Activated B cell treated with CpG ODN at 0.5 μM for 24 hours (primary cell): ENCODE measurements at places on chromosomes 2 and 18. TPM values are rescaled to one million over a fixed set of nuclear protein-coding genes. Genes with fewer than 3 reads are reported as not detected.

GRCh38 chr2:128793404-128793803 lies 474.7 kb upstream of the HS6ST1 start:
- H3K4me1 ChIP-seq: no peaks in the 10 kb centered on the region
- peaks cover 4% of the 10 kb centered on the region for H3K27me3 ChIP-seq
- no peak overlapping the region for H3K27ac ChIP-seq
- H3K36me3 ChIP-seq: no peaks in the 10 kb centered on the region
- no peak for DNase-seq

GRCh38 chr18:77129150-77129551 lies 3.4 kb downstream of the MBP start:
- H3K4me1 ChIP-seq: peaks cover 83% of the 10 kb centered on the region
- no peak for DNase-seq
- H3K27ac ChIP-seq: peak overlapping the region; percentile 87
- peak overlapping the region; percentile 44 for H3K4me3 ChIP-seq
- H3K36me3 ChIP-seq: peaks cover 36% of the 10 kb centered on the region

- H3K4me3 ChIP-seq: no peak overlapping the region
- no peaks in the 10 kb centered on the region for H3K4me1 ChIP-seq
- no peaks in the 10 kb centered on the region for H3K27me3 ChIP-seq
- DNase-seq: no peak
- H3K27ac ChIP-seq: no peak overlapping the region
These were observed 203.7 kb upstream of the DLGAP1 start for GRCh38 chr18:4658804-4659203.

PJVK gene
- 2.0 and 3.1 TPM in 2 replicates for total RNA-seq

GRCh38 chr2:9556121-9556743 lies 602 bp upstream of the ADAM17 start:
- peaks cover 50% of the 10 kb centered on the region for H3K4me1 ChIP-seq
- H3K36me3 ChIP-seq: peaks cover 18% of the 10 kb centered on the region
- DNase-seq: no peak
- H3K4me3 ChIP-seq: peak overlapping the region; percentile 96
- no peaks in the 10 kb centered on the region for H3K27me3 ChIP-seq

- no peaks in the 10 kb centered on the region for H3K36me3 ChIP-seq
- no peaks in the 10 kb centered on the region for H3K27me3 ChIP-seq
- DNase-seq: no peak
These were observed 138.8 kb downstream of the TRIB2 start for GRCh38 chr2:12855508-12855907.

DNA sequence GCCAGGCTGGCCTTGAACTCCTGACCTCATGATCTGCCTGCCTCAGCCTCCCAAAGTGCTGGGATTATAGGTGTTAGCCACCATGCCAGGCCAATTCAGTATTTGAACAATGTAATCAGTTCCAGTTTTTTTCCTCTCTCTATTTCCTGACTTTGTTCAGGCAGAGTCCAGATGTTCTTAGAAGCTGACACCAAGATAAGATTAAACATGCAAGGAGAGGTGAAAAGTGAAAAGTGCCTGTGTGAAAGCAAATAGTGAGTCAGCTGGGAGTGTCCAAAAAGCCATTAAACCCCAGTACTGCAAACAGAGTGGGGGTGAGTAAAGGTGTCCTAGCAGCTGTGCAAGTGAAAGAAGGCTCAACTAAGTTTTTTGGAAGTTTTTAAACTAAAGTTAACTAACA lies 231.5 kb downstream of the PTH2R start:
- no peaks in the 10 kb centered on the region for H3K27me3 ChIP-seq
- no peaks in the 10 kb centered on the region for H3K36me3 ChIP-seq
- DNase-seq: no peak
- H3K27ac ChIP-seq: no peak overlapping the region

DNA sequence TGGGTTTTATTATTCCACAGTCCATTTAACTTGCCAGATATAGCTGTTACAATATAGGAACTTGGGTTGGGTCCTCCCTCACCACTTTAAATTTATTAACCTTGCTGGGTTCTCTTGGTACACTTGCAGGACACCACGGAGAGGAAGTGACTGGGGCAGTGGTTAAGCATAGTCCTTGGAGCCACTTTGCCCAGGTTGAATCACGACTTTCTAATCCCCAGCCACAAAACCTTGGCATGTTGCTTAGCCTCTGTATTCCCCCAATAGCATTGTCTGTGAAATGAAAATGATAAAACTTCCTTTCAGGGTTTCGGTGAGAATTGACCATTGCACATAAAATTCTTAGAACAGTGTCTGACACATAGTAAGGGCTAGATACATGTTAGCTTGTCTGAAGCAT lies 221.2 kb downstream of the IRS1 start:
- no peak overlapping the region for H3K4me3 ChIP-seq
- H3K27me3 ChIP-seq: peaks cover 3% of the 10 kb centered on the region
- DNase-seq: no peak
- no peak overlapping the region for H3K27ac ChIP-seq
- H3K36me3 ChIP-seq: no peaks in the 10 kb centered on the region
- no peaks in the 10 kb centered on the region for H3K4me1 ChIP-seq

DNA sequence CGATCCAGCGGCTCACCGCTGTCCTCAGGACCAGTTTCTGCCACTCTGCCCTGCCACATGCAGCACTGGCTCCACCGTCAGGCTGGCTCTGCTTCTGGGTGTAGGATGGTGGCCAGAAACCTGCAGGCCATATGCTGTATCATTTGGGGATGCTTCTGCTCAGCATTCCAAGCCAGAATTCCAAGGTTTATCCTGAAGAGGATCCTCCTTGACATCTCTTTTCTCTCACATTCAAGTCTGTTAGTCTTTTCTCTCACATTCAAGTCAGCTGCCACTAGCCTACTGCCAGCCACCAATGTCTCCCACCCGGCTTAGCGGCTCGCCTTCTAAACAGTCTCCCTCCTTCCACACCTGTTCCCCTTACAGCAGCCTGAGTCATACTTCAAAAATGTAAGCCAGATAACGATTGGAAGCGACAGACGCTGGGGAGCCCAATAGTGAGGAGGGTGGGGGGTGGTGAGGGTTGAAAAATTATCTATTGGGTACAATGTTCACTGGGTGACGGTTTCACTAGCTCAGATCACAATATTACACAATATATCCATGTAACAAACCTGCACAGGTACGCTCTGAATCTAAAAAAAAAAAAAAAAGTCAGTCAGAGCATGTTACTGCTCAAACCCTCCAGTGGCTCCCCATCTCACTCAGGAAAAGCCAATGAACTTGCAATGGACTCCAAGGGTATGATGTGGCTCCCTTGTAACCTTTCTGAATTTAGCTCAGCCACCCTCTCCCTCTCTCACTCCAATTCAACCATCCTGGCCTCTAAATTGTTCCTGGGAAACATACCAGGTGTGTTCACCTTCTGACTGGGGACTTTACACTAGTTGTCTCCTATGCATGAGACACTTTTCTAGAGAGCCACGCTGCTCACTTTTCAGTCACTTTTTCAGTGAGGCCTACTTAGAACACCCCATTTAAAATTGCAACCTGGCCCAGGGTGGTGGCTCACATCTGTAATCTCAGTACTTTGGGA lies 38.8 kb upstream of the SP3 start:
- peaks cover 4% of the 10 kb centered on the region for H3K4me1 ChIP-seq
- no peaks in the 10 kb centered on the region for H3K36me3 ChIP-seq
- no peak for DNase-seq

- no peaks in the 10 kb centered on the region for H3K27me3 ChIP-seq
- no peaks in the 10 kb centered on the region for H3K36me3 ChIP-seq
- no peak for DNase-seq
These were observed 186.2 kb upstream of the REG3G start for GRCh38 chr2:78839259-78839658.

MOGAT1 gene
- total RNA-seq: not detected in 2 replicates

CTAGE1 gene
- total RNA-seq: not detected in 2 replicates

FAM124B gene
- 0.29 TPM in 1 of 2 replicates, not detected in the other for total RNA-seq

DNA sequence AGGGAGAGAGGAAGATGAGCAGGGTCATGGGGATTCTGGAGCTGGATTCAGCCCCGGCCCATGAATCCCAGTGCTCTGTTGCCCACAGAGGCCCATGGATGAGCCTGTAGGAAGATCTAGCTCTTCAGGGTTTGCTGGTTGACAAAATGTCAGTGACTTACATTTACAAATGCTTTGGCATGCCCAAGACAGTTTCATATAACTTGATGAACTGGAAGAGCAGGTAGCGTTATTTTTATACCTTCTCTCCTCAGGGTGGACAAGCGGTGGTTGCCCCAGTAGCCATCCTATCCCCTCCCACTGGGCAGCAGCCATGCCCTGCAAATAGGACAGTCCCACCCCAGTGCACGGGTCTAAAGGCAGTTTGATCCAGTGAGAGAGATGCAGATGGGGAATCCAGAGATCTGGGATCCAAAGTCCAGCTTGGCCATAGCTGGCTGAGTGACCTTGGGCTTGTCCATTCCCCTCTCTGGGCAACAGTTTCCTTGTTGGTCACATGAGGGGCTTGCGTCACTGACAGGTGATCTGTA lies 21.5 kb upstream of the KCNK3 start:
- H3K4me3 ChIP-seq: no peak overlapping the region
- H3K36me3 ChIP-seq: no peaks in the 10 kb centered on the region
- no peaks in the 10 kb centered on the region for H3K4me1 ChIP-seq

- no peak overlapping the region for H3K27ac ChIP-seq
- H3K4me3 ChIP-seq: no peak overlapping the region
- peaks cover 55% of the 10 kb centered on the region for H3K36me3 ChIP-seq
- peaks cover 4% of the 10 kb centered on the region for H3K4me1 ChIP-seq
These were observed 71.4 kb downstream of the OLA1 start for GRCh38 chr2:174176898-174177297.

GRCh38 chr2:206275312-206276055 lies 1.0 kb downstream of the ZDBF2 start:
- peak overlapping the region; percentile 84 for H3K4me3 ChIP-seq
- H3K4me1 ChIP-seq: peaks cover 18% of the 10 kb centered on the region
- DNase-seq: no peak
- peaks cover 41% of the 10 kb centered on the region for H3K27me3 ChIP-seq

- no peaks in the 10 kb centered on the region for H3K36me3 ChIP-seq
- H3K27ac ChIP-seq: peak within 1 kb of the TSS; percentile 14
- DNase-seq: peak; percentile 79
These were observed at the start of gene FZD7 for GRCh38 chr2:202033317-202034248. TSS of gene FZD7 (plus strand) at chr2:202033855. CDS start at chr2:202034648, 793 bp downstream.

POMC gene
- 3.2 and 4.4 TPM in 2 replicates for total RNA-seq

- peak; percentile 51 for DNase-seq
- H3K27me3 ChIP-seq: no peaks in the 10 kb centered on the region
- peak overlapping the region; percentile 85 for H3K27ac ChIP-seq
- peak overlapping the region; percentile 68 for H3K4me3 ChIP-seq
These were observed 5.8 kb downstream of the HDLBP start for GRCh38 chr2:241309684-241310117.

DNA sequence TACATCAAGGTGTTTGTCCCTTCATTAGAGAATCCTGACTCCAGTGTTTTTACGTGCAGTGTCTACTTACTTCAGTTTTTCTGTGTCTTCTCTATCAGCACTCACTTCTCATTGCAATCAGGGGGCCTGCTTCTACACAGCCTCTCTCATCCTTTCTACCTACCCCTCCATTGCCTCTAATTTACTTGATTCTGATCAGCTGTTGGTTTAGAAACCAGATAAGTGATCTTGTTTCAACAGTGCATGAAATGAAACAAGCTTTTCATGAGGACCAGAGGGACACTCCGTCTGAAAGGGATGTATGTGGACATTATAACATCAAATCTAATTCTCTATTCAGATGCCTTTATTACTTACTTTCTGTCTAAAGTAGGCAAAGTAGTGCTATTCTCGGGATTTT lies 136.9 kb downstream of the PRKCE start:
- H3K4me1 ChIP-seq: peaks cover 38% of the 10 kb centered on the region
- no peaks in the 10 kb centered on the region for H3K36me3 ChIP-seq
- H3K27me3 ChIP-seq: no peaks in the 10 kb centered on the region
- peak overlapping the region; percentile 63 for H3K27ac ChIP-seq
- no peak overlapping the region for H3K4me3 ChIP-seq

DNA sequence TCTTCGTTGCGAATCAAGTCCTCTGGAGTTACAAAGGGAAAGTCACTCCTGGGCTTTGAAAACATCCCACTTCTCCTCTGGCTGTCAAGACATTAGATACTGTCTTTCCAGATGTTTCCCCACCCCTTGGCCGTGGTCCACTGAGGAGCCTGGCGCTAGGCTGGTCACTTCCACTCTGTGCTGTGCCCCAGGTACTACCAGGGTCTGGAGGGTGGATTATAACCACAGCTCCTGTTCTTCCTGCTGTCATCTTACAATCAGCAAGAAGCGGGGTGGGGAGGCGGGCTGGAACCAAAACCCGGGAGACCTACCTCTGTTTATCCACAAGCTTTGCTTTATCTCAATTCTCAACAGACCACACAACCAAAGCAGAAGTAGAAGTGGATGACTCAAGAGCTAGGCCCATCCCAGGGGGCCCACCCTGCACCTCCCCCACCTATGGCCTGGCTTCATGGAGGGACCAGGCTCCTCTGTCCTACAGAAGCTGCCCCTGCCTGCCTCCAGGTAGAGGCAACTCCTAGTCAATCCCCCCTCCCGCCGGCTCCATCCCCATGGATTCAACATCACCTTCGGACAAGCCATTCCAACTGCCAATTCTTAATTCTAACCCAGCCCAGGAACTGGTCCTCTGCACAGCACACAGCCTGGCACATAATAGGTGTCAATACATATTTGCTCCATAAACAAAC lies 17.8 kb downstream of the SMAD7 start:
- peaks cover 98% of the 10 kb centered on the region for H3K4me1 ChIP-seq
- no peaks in the 10 kb centered on the region for H3K36me3 ChIP-seq
- H3K27me3 ChIP-seq: no peaks in the 10 kb centered on the region
- peak; percentile 64 for DNase-seq

- H3K27ac ChIP-seq: no peak overlapping the region
- DNase-seq: no peak
- no peaks in the 10 kb centered on the region for H3K4me1 ChIP-seq
- no peaks in the 10 kb centered on the region for H3K27me3 ChIP-seq
These were observed 20.9 kb upstream of the SCN1A start for GRCh38 chr2:166148500-166149400.

- H3K36me3 ChIP-seq: no peaks in the 10 kb centered on the region
- no peak overlapping the region for H3K27ac ChIP-seq
- peaks cover 14% of the 10 kb centered on the region for H3K27me3 ChIP-seq
- DNase-seq: no peak
- no peak overlapping the region for H3K4me3 ChIP-seq
- H3K4me1 ChIP-seq: no peaks in the 10 kb centered on the region
These were observed 133.4 kb upstream of the ITGA6 start for GRCh38 chr2:172293952-172294351.

KYNU gene
- 43.8 and 48.0 TPM in 2 replicates for total RNA-seq

- H3K4me3 ChIP-seq: no peak overlapping the region
- H3K27me3 ChIP-seq: no peaks in the 10 kb centered on the region
- peaks cover 45% of the 10 kb centered on the region for H3K4me1 ChIP-seq
- no peak overlapping the region for H3K27ac ChIP-seq
These were observed 75.2 kb upstream of the SMAD7 start for GRCh38 chr18:49025767-49026500.

GRCh38 chr18:70181725-70182124 lies 23.8 kb downstream of the RTTN start:
- DNase-seq: no peak
- H3K36me3 ChIP-seq: peaks cover 57% of the 10 kb centered on the region
- no peak overlapping the region for H3K27ac ChIP-seq
- H3K4me1 ChIP-seq: no peaks in the 10 kb centered on the region

GAL3ST2 gene
- 0.15 TPM in 1 of 2 replicates, not detected in the other for total RNA-seq

- H3K27me3 ChIP-seq: peaks cover 17% of the 10 kb centered on the region
- H3K4me3 ChIP-seq: no peak overlapping the region
- DNase-seq: no peak
These were observed 288.0 kb upstream of the HDAC4 start for GRCh38 chr2:239688840-239689239.
